Camera-type eye (tissue), 1 donor: ENCODE measurements at places on chromosomes 5 and 9. TPM values are rescaled to one million over a fixed set of nuclear protein-coding genes. Genes with fewer than 3 reads are reported as not detected.

MARVELD2 gene
- total RNA-seq = 4.1 TPM

MTAP gene
- 38.6 TPM for total RNA-seq

CCDC192 gene
- total RNA-seq = not detected

HK3 gene
- 1.9 TPM for total RNA-seq

COL5A1 gene
- 407 TPM for total RNA-seq
